ENCODE measurements at places on chromosomes 3 and 15.

DNA sequence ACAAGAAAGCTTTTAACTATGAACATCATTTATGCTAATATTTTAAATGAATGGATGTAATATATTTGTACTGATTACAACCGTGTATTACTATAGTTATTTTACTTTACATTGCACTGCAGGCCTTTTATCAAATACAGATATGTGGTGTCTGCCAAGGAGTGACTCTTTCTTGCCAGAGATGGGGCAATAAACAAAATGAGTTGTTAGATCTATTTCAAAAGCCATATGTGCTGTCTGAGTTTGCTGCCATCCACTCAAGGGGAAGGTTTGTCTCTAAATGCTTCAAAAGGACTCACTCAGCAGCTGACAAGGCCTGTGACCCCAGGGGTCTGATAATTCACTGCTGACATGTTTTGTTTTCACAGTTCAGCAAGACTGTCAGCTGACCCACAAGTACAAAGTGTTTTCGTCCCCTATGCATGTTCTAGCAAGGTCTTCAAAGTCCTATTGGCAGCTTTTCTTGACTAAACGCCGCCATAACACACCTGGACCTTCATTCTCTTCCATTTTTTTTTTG is 41.3 kb upstream of the ZBED2 start:
- DNase-seq = no peak

DNA sequence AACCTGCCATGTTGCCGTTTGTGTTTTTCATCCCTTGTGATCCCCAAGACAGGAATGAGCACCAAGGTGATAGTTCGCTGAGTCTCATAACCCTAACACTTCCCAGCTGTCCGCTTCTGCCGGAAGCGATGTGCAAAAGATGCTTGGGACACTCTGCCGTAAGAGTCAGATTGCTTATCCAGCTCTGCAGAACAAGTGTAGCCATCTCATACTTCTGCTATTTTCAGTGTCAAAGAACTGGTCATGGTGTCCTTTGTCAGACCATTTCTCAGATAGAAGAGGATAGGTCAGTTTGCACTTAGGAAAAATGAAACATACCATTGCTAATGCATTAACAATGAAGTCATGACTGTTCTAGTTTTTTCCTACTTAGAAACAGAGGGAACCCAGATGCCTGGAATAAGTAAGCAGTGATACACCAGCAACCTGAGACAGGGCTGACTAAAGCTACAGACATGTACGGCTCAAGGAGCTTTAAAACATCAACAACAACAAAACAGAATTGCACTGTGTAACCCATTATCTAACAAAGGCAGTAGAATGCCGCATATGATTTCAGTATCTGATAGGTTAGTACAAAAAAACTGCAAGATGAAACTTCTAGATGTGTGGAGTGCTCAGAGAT is 134.0 kb upstream of the IL12A start:
- DNase-seq = peak; percentile 50

GRCh38 chr15:63879211-63879610 is 45.5 kb upstream of the HERC1 start:
- no peak for DNase-seq

- DNase-seq = no peak
Observed at GRCh38 chr15:55357774-55358173, 38.8 kb downstream of the PIGB start.

GRCh38 chr3:182807061-182807460 is 13.8 kb downstream of the ATP11B start:
- DNase-seq = no peak

GRCh38 chr3:190608850-190609589 is 95.1 kb downstream of the IL1RAP start:
- DNase-seq = no peak

DNA sequence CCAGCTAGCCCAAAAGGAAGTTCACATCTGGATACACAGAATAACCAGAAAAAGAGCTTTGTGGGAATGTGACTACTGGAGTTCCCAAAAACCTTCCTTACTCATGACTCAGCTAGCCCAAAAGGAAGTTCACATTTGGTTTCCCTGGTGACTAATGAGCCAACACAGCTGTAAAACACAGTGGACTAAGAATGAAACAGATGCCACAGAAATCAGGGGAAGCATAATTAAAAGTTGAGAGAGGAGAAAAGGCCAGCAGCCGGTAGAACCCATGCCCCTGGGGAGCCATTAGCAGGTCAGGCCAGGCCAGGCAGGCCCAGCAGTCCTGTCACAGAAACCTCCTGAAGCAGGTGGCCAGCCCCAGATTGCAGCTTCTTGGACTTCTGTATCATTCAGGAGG is 130.3 kb downstream of the GHSR start:
- DNase-seq = peak; percentile 64

DNA sequence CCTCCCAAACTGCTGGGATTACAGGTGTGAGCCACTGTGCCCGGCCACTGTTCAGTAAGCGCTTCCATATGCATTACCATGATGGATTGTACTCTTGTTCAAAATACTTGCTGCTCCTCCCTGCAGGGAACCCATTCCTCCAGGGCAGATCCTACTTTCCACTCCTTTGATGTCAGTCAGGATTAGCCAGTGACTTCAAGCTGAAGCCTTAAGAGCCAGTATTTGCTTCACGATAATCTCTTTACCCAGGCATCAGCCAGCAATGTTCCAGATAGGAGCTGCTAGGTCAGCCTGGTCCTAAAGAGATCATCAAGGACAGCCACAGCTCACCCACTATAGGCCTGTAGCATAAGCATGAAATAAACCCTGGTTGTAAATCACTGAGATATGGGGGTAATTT is 96.5 kb upstream of the UBE2E2 start:
- DNase-seq = no peak

DNA sequence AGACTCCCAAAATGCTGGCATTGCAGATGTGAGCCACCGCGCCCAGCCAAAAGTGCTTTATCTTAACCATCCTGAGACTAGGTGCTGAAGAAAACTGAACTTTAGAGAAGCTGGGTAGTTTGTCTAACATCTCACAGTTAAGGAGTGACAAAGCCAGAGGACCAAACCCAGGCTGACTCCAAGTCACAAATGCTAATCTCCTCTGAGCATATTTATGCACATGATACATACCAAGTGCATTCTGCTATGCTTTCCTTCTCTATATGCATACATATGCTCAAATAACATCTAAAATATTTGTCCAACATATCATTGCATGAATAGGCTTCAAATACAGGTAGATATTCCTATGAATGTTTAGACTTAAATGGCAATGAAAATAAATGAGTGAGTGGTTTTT is 256.9 kb downstream of the CTNNB1 start:
- DNase-seq = no peak

- no peak for DNase-seq
Observed at GRCh38 chr3:62318752-62319569, 54.4 kb downstream of the FEZF2 start.

GRCh38 chr15:38073178-38073946 is 138.9 kb downstream of the TMCO5A start:
- DNase-seq = peak; percentile 50

GRCh38 chr3:123723522-123724168 is 138.8 kb upstream of the HACD2 start:
- DNase-seq = peak; percentile 88

DNA sequence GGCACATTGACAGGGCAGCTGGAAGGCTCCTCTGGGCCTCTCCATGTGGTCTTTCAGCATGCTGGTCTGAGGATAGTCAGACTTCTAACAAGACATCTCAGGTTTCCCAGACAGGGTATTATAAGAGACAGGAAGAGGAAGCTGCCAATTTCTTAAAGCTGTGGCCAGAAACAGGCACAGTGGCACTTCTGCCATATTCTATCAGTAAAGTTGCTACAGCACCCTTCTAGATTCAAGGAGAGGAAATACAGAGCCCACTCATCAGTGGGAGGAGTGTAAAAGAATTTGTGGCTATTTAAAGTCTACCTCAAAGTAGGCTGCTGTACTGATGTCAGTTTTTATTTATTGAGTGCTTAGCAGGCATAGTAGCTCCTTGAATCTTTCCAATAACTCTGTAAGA is 55.5 kb downstream of the BTD start:
- DNase-seq = no peak

DNA sequence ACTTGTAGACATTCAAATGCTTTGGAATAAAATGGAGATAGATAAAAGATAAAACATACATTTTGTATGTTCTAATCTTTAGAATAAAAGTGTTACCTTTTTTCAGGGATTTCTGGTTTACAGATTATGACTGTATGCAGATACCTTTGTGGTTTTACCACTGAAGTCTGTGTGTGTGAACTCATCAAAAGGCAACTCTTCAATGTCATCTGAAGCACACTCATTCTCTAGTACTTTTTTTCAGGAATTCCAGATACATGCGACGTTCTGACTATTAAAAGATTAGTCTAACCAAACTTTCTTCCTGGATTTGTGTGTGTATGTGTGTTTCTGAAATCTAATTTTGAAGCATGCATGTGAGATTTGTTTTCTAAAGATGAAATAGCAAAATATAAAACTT is 188.6 kb downstream of the NLGN1 start:
- DNase-seq = no peak

DNA sequence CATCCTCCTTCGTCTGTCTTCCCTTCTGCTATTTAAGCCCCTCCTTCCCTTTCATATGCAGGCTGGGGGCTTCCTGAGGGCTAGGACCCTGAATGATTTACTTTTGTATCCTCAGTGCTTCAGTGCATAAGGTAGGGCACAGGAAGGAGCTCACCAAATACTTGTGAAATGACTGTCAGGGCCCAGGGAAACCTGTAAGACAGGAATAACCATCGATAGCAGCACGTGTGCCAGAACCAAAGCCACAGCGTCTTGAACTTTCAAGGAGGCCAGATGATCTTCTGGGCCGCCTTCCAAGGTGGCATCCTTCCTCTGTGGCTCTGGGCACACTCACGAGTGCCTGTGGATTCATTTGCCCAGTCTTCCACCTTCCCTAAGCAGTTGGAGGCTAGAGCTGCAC is 3.9 kb downstream of the TMED3 start:
- no peak for DNase-seq

- DNase-seq = no peak
Observed at GRCh38 chr3:48474619-48475018, 28.1 kb downstream of the ATRIP start.
